Activated T-cell treated with anti-CD3 and anti-CD28 coated beads, Interleukin-2, amount 50 U/mL, for 1 hour (primary cell): ENCODE measurements at places on chromosomes 13 and 19.

DNA sequence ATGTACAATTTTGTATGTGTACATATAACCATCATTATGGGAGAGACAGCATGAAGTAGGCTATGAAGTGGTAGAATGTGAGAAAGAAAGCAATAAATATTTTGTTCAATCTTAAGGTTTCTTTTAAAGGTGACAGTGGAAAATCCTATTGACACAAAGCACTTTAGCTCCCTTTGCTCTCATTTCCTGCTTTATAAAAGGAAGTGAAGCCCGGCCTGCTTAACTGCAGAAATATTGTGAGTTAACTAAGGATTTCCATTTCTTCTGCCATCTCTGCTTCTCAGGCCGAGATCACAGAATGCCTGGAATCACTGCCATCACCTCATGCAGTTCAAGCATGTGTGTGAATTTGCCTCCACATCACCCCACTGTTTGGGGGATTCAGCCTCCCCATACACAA, 83.5 kb downstream of the FRY start:
- DNase-seq = no peak

DNA sequence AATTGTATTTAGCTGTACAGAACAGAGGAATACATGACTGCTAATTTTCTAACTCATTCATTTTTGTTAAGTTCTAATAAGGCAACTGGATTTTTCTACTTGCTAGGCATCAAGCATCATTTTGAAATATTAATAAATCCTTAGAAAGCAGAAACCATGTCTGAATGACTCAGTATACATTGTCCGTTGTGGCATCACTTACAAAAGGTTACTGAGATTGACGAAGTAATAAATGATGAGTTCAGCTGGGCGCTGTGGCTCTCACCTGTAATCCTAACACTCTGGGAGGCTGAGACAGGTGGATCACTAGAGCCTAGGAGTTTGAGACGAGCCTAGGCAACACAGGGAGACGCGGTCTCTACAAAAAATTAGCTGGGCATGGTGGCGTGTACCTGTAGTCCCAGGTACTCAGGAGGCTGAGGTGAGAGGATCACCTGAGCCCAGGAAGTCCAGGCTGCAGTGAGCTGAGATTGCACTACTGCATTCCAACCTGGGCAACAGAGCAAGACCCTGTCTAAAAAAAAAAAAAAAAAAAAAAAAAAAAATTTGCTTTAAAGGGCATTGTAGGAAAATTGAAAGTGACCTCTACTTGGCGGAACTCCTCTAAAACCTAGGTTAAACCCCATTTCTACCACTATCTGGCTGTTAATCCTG, 36.6 kb downstream of the LHFPL6 start:
- DNase-seq = no peak

DNA sequence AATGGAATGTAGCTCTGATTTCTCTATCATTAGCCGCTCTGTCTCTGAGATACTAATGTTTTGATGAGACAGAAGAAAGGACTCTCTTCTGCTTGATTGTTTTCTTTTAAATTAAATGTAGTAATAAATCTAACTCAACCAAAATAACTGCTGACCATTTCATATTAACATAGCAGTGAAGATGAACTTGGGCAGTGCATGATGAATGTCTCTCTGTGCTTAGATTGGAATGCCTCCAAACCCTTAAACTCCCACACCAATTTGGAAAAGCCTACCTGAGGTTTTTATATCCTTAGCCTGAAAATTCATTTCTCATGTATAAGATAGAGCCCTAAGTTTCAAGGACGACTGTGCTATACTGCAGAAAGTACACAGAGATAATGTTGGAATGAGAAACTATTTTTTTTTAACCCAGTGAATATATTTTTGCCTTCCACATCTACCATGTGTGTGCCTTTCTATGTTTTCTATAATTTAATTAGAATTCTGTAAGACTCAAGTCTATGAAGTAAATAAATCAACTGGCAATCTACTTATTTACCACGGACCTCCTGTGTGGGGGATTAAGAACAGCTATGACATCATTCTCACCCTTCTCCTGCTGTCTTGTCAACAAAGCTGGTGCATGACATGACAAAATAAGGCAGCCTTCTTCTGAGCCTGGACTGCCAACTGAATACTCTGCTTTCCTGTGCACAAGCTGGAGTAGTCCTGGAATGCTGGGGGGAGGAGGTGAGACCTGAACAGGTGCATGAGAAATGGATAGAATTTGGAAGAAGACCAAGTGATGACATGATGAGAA, 155.5 kb downstream of the FGF9 start:
- DNase-seq = no peak

DNA sequence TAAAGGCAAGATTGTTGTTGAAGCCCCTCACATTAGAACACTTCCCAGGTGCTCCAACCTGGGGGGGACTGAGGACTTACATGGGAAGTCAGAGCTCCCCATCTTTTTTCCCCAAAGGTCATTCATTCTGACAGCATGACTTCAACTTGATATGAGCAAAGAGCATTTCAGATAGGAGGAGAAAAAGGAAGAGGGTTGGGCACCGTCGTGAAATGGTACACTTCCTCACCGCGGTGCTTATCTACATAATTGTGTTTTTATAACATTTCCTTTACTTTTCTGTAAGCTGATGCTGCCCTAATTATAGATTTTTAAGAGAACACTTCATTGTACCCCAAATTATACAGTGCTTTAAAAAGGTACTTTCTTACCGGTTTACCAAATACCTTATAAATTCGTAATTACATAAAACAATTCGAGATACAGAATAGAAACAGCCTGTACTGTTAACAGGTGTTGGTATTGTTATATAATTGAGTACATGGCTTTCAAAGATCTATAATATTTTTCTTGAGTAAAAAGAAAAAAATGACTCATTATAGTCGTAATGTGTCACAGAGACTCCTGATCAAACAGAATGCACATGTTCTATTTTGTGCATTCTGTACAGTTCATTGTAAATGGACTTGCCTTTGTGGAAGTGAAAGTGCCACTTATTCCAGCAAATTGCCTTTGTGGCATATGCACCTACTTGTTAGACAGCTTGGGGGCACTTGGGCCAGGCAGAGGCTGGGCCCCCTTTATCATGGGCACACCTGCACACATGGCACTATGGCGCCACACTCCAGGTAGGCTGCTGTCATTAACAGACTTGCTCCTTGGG, 81.8 kb downstream of the GGACT start:
- DNase-seq = no peak

DNA sequence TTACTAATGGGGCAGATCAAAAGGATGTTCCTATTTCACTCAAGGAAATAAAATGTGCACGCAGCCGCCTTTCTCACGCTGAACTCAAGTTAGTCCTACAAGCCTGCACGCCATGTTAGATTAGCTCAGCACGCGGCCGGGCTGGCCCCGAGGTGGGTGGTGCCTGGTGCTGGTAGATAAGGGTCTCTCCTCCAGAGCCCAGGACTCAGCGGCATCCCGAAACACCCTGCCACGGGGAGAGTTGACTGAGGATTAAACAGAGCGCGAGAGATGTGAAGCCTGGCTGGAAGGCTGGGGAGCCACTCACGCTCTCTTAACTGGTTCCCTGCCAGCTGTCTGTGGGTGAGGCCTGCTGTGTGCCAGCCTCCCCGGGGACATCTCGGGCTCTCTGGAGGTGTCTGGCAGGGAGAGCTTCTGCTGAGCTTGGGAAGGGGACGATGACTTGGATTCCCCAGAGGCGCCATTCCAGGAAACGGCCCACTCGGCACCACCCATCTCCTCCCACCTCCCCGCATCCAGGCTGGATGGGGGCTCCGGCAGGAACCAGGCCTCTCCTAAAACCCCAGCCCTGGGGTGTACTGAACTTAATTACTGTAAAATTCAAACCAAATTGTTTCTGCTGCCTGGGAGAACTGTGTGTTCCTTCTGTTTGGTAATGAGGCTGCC, 122.2 kb downstream of the KDM4B start:
- DNase-seq = no peak

GRCh38 chr13:81762449-81762848, 1421.5 kb upstream of the SPRY2 start:
- DNase-seq = no peak

GRCh38 chr13:41668130-41668757, 210.9 kb downstream of the RGCC start:
- no peak for DNase-seq

DNA sequence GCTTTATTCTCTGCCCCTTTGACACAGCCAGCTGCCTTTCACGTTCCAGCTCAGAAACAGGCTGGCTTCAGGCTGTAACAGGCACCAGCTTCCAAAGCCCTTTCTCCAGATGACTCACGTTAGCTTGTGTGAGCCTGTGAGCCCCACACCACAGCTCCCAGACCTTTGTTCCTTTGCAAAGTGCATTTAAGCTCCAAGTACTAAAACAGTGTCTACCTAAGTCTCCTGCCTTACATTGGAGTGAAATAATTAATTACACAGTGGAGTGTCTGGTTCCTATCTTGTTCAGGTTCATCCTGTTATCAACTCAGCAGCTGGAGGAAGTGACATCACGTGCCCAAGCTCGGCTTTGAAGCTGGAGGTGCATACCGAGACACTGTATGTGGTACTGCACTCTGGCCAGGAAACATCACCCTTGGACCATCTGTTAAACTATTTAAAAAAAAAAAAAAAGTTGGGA, 475.8 kb downstream of the FOXO1 start:
- DNase-seq = peak; percentile 66

DNA sequence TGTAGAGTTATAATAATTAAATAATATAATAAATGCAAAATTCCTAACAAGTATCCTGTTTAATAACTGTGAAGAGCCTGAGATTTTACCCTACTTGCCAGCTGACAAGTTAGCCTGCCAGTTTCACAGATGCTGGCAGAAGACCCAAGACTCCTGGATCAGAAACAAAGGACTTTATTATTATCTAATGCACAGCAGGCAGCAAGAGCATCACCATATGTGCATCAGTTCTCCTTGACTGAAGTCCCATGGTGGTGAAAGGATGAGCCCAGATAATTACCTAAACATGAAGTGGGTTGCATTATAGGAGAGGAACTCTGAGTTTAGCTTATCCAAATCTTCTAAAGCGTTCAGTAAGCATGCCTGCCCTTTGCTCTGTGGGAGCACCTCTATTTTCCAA, 39.1 kb upstream of the MTIF3 start:
- no peak for DNase-seq

DNA sequence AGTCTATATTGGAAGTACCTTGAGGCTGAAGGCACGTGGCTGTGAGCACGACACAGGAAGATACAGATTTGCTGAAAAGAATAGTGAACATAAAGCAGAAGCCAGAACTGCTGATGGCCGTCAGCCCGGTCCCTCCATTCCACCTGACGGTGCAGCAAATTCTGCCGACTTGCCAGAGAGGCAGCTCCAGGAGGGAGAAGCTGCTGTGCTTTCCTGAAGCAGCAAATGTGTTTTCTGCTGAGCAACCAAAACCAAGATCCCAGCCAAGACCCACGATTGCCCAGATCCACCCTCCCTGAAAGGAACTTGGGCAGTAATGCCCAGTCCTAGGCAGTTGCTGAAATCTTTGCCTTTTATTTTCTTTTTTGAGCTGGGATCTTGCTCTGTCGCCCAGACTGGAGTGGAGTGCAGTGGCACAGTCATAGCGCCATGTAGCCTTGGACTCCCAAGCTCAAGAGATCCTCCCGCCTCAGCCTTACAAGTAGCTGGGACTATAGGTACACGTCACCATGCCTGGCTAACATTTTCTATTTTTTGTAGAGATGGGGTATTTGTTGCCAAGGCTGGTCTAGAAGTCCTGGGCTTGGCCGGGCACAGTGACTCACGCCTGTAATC, 7.0 kb upstream of the RCN3 start:
- DNase-seq = no peak

- no peak for DNase-seq
These were observed 112.9 kb upstream of the IRS2 start for GRCh38 chr13:109899316-109899715.

DNA sequence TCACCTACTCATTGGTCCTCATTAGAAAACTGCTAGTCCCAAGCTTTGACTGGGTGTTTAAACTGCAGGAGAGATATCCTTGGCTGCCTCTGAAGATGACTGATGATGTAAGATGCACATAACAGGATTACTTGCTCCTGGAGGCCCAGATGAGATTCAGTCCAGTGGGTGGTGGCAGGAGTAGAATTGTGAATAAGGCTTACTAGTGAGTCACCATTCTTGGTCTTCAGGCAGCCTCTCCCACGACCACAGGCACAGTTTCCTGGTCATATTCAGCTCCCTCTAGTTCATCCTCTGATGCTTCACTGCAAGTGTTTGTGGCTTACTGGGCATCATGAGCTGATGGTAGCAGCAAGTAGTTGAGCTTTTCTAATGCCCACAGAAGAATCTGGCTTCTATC, 12.1 kb downstream of the SERTM1 start:
- DNase-seq = no peak

GRCh38 chr13:31982540-31982939, 49.0 kb upstream of the FRY start:
- DNase-seq = no peak

DNA sequence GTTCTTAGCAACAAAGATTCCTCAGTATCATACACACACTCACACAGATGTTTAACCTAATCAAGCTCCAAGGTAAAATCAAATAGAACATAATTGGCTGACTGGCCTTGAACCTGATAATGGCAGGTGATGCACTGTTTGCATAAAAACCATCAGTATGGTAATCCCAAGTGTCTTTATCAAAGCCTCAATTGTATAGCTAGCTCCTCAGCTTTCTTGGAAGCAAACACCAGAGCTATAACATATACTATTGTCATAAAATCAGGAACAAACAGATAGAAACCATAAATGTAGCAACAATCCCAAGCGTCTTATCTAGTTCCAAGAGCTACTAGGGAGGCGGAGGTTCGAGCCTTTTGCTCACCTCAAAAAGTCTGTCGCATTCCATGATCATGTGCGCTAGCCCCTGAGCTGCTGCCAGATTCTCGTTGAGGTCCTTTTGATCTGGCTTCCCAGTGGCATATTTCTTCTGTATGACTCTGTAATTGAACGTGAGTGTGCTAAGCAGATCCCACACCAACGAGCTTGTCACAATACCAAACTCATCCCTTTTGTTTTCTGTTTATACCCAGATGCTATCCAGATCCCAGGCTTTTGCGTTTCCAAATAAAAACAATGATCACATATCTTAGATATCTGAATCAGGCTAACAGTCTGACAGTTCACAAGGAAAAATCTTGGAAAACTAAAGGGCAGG, 95.3 kb downstream of the KL start:
- DNase-seq = no peak

DNA sequence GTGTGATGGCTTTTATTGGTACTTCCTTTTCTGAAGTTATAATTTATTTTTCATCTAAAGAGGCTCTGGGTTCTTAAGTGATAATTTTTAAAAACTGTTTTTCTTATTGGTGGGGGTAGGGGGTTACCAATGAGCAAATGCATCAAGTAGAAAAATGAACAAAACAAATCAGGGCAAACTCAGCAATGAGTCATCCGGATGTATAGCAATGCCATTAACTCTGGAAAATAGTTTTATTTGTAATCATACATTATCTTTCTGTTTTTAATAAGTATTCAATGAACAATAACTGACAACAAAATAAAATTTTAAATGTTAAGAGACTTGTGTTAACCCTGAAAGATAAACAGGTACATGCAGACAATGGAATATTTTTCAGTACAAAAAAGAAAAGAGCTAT, 67.6 kb downstream of the UFM1 start:
- DNase-seq = no peak

DNA sequence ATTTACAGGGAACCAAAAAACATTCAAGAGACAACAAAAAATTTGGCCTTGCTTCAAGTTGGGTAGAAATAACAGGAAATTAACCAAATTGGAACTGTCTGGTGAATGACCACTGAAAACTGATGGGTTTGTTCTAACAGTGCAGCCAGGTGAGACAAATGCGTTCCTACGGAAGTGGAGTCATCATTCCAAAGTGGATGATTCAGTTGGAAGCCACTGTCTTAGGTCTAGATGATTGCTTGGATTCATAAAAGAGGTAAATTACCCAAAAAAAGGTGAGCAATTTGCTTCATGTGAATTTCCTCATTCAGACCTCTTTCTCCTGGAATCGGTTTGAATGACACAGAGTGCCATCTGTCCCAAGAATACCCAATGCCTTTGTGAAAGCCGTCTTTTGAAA, 87.1 kb upstream of the IPO5 start:
- DNase-seq = no peak
